ENCODE measurements at places on chromosomes 6 and 20.
A peak's percentile ranks its signal among the peaks of the same experiment; 100 is the strongest.

- no peak for DNase-seq
Measured at GRCh38 chr6:42007286-42008137, 42.8 kb upstream of the TAF8 start.

DNA sequence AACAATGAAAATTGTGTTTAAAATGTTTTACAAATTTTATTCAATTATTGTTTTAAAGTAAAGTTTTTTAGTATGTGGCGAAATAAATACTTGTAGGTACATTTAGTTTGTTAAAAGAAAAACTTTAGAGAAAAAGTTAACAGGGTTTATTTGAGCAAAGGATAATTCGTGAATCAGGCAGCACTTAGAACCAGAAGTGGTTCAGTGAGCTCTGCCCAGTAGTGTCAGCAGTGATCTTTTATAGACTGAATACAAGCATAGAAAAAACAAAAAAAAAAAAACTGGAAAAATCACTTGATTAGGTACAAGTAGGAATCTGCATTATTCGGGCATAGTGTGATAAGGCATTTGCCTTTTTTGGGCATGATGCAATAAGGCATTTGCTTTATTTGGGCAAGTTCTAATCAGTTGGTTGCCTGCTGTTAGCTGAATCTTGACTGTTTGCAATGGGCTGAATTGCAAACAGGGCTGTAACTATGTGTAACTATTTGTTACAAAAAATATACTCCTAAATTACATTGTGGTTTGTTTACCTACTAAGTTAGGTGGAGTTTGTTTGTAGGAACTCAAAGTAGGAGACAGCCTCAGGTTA lies 122.9 kb upstream of the MMS22L start:
- DNase-seq = peak; percentile 25

DNA sequence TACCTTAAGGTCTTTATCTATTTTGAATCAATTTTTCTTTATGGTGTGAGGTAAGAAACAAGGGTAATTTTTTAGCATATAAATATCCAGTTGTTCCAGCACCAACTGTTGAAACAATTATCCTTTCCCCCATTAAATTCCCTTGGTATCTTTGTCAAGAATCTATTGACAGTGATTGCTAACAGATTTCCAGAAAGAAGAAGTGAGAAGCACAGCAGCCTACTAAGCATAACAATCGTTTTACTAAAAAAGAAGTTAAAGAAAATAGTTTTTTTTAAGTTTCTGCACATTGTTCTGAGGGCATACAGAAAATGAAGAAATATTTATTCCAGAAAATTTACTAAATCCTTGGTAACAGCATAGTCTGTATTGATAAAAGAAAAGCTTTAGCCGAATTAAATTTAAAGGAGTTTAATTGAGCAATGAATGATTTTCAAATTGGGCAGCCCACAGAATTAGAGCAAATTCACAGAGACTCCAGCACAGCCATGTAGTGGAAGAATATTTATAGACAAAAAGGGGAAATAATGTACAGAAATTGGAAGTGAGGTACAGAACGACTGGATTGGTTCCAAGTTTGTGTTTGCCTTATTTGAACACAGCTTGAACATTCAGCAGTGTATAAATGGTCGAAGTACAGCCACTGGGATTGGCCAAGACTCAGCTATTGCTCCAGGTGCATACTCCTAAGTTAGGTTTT lies 97.9 kb upstream of the UST start:
- no peak for DNase-seq

- DNase-seq = no peak
Measured at GRCh38 chr20:23988561-23988960, at the start of gene GGTLC1. GGTLC1 (minus strand) TSS chr20:23988779; CDS start chr20:23986611, 2,168 bp downstream.

DNA sequence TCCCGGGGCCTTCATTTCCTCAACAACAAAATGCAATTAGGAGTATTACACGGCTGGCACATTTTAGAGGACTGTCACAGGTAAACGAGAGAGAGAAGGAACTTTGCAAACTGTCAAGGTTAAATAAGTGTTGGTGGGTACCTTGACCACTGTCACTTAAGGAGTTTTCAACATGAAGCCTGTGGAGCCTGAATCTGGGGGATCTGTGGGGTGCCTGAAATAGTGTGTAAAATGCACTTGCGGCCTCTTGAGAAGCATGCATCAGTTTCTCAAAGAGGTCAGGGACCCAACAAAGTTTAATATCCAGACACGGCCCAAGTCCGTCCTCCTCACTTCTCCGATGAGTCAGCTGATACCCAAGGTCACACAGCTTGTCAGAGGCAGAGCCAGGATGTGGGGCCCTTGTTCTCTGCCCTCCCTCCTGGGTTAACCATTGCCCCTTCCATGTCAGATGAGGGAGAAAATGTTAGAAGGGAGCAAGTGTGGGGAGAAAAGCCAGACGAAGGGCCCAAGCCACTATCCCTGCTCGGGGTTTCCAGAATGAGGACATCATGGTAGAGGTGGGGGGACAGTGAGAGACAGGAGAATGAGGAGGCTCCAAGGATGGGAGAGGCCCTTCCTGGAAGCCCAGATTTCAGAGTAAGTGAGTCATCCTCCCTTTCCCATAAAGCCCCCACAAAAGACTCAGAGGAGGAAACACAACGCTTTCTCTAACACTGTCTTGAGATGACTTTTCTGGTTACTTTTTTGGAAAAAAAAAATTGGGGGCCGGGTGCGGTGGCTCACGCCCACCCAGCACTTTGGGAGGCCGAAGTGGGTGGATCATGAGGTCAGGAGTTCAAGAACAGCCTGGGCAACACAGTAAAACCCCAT lies 42.2 kb downstream of the C6orf132 start:
- no peak for DNase-seq

DNA sequence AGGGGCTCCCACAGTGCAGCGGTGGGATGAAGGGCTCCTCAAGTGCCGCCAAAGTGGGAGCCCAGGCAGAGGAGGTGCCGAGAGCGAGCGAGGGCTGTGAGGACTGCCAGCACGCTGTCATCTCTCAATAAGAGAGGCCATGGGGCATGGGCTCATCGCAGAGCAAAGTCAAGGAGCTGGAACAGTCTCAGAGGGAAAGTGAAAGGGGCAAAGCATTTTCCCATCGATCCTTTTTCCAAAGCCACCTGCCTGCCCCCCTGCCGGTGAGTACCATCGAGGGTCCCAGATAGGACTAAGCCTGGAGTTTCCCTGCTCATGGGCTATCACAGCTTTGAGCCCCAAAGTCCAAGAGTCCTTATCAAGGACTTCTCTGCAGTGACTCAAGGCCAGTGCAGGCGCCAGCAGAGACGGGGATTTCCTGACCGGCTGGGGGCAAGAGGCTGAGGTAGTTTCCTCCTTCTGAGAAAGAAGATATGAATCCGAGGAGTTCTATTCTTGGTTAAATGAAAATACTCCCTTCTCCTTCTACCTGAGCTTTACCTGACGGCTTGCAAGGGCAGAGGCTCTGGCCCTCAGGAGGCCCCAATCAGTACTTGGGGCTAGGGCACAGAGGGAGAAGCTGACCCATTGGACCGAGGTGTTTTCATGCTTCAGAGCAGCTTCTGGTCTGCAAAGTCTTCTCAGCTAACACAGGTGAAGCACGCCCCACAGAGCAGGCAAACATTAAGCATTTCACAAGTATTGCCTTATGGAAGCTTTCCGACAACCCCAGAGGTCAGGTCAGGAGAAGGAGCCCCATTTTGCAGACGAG lies 22.6 kb downstream of the ETV7 start:
- DNase-seq = no peak

- DNase-seq = no peak
Measured at GRCh38 chr6:16731478-16732051, 29.7 kb downstream of the ATXN1 start.

GRCh38 chr6:148689168-148689567 lies 57.7 kb upstream of the UST start:
- no peak for DNase-seq

DNA sequence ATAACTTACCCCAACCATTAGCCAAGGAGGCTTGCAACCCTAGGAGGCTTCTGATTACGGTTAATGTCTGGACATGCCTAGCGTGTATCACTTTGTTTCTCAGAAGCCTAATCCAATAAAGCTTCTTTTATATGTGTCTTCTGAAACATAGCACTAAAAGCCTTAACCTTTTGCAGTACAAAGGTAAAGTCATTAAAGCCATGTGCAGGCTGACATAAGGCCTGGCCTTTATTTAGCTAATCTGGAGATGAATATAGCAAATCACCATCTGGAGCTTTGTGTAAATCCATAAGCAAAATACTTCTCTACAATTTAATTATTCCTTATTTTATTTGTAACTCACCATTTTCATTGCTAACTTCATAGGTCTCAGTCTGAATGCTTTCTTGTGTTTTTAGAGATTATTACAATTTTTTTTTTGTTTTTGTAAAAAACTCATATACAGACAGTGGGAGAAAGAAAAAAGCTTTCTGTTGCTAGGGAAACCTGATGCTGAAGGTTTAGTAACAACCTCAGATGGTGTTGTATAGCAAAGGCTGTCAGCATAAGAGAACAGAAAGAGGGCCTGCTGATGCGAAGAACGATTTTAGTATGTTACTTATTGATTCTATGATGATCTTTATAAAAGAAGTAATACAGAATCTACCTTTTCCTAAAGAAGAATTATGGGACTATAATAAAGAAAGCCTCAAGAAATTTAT lies at the start of gene EYS:
TSS of gene EYS (minus strand) at position 101 of the 701 bp plus-strand sequence. CDS start 211,816 bp downstream, outside the sequence.
- DNase-seq = peak; percentile 89

GRCh38 chr20:31869942-31870725 lies at the start of the genes DUSP15 and TTLL9:
DUSP15 (minus strand) TSS chr20:31870527; CDS start chr20:31870337, 190 bp downstream.
TTLL9 (plus strand) TSS chr20:31870634; CDS start chr20:31871127, 493 bp downstream.
- peak; percentile 37 for DNase-seq

- DNase-seq = peak; percentile 87
Measured at GRCh38 chr20:62875419-62876361, 14.1 kb upstream of the TCFL5 start.

DNA sequence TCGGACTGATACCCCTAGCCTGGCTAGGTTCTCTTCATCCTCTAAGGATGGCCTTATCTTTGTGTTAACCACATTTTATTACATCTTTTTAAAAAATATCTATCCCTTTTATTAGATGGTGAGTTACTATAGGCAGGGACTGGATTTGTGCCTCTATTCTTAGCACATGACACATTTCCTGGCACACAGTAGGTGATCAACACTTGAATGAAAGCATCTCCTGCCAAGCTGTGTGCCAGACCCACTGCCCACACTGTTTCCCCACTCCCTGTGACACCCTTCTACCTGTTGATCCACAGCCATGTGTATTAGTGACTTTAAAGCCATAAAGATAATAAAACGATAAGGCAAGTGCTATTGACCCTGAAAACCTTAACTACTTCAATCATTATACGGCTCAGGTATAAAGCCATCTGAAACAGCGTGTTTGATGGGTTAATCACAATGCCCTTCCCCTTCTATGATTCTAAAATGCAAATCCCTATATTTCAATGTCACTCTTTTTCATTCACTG lies 73.6 kb downstream of the MYLK4 start:
- no peak for DNase-seq

GRCh38 chr20:48875914-48876240 lies 45.6 kb upstream of the ARFGEF2 start:
- no peak for DNase-seq

DNA sequence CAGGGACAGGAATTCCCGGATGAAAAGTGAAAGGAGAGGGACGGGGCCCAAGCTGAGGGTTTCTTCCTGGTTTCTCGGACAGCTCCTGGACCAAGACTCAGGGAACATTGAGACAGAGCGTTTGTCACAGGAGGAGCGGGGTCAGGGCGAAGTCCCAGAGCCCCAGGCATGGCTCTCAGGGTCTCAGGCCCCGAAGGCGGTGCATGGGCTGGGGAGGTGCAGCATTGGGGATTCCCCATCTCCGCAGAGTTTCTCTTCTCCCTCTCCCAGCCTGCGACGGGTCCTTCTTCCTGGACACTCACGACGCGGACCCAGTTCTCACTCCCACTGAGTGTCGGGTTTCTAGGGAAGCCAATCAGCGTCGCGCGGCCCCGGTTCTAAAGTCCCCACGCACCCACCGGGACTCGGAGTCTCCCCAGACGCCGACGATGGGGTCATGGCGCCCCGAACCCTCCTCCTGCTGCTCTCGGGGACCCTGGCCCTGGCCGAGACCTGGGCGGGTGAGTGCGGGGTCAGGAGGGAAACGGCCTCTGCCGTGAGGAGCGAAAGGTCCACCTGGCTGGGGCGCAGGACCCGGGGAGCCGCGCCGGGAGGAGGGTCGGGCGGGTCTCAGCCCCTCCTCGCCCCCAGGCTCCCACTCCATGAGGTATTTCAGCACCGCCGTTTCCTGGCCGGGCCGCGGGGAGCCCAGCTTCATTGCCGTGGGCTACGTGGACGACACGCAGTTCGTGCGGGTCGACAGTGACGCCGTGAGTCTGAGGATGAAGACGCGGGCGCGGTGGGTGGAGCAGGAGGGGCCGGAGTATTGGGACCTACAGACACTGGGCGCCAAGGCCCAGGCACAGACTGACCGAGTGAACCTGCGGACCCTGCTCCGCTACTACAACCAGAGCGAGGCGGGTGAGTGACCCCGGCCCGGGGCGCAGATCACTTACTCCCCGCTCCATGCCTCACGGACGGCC lies 54.6 kb upstream of the POLR1H start:
- DNase-seq = no peak

DNA sequence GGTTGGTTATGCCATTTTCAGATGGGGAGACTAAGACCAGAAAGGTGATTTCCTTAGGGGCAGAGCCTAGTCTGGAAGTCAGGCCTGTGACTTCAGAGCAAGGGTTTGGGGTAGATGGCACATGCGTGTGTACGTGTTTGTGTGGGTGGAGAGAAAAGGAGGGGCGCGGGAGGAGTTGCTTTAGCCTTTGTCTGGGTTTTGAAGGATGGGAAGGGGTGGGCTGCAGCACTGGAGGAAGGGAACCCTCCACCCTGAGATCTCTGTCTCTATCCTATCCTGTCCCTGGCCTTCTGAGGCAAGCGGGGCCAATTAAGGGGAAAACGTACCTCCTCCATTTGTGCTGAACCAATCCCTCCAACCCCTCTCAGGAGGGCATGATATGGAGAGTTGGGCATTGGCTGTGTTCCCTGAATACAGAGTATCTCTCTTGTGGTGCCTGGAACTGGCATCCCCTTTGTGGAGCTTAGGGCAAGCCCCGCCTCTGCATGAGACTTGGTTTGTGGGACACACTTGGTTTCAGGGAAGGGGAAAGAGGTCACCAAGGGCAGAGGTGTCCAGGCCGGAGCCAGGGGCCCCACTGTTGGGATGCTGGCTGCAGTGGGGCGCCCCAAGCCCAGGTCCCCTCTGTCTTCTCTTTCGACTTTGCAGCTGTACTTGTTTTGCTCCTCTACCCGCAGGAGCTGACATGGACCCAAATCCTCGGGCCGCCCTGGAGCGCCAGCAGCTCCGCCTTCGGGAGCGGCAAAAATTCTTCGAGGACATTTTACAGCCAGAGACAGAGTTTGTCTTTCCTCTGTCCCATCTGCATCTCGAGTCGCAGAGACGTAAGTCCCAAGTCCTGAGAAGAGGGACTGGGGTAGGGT lies at the start of gene DBNDD2:
TSS of gene DBNDD2 (plus strand) at position 507 of the 863 bp plus-strand sequence. CDS start at position 686, 179 bp downstream.
- no peak for DNase-seq

DNA sequence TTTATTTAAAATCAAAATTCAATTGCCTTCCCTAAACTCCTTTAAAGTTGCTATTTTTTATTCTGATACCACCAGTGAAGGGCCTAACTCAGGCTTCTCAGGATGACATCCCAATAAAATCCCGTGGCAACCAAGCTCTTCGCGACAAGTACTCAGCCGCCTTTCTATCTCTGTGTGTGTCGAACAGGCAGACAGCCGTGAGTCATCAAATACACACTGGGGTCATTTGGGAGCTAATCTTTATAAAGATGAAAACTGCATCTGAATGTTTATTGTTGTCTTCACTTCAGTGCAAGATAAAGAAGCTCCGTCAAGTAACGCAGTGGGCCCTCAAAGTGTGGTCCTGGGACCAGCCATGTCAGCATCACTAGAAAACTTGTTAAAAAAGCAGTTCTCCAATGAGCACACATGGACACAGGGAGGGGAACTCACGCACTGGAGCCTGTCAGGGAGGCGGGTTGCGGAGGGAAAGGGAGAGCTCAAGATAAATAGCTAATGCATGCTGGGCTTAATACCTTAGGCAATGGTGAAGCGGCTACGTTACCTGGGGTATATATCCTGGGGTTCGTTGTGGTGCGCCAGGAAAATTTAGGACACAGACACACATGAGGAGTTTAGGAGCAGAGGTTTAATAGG lies 119.3 kb downstream of the RNF144B start:
- DNase-seq = no peak
